ENCODE measurements at places on chromosomes 1 and 21. TPM values are rescaled to one million over a fixed set of nuclear protein-coding genes. Genes with fewer than 3 reads are reported as not detected.

PROK1 gene
- not detected for total RNA-seq

CCDC17 gene
- 3.8 TPM for total RNA-seq

MMP23B gene
- 40.7 TPM for total RNA-seq

NUDT4B gene
- 1.2 TPM for total RNA-seq

PEAR1 gene
- total RNA-seq, result 8.5 TPM

TMEM201 gene
- total RNA-seq, result 10.9 TPM

LMOD1 gene
- 14.9 TPM for total RNA-seq

COG2 gene
- total RNA-seq, result 27.1 TPM
